ENCODE measurements at places on chromosomes 2 and 18. TPM values are rescaled to one million over a fixed set of nuclear protein-coding genes. Genes with fewer than 3 reads are reported as not detected.

FOSL2 gene
- total RNA-seq = 42.0 TPM

UCN gene
- 2.3 TPM for total RNA-seq

ATP6V1B1 gene
- total RNA-seq = not detected

- no peak for DNase-seq
Observed at GRCh38 chr2:62119311-62119974, 76.5 kb upstream of the B3GNT2 start.

DNA sequence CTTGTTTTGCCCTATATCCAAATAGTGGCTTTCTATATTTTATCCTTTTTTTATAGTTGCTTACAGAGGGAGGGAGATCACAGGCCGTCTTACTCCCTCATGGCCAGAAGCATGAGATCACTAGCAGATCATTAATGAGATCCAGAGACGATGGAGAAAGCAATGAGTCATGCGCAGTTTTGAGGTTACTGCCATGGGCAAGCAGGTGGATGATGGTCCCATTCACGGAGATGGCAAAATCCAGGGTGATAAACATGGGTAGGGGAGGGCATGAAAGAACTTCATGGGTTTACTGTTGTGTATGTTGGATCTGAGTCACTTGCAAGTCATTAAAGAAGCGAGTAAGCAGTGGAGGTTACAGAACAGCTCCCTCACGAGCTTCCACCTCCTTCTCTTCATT is 60.4 kb downstream of the C18orf63 start:
- DNase-seq = no peak

DNA sequence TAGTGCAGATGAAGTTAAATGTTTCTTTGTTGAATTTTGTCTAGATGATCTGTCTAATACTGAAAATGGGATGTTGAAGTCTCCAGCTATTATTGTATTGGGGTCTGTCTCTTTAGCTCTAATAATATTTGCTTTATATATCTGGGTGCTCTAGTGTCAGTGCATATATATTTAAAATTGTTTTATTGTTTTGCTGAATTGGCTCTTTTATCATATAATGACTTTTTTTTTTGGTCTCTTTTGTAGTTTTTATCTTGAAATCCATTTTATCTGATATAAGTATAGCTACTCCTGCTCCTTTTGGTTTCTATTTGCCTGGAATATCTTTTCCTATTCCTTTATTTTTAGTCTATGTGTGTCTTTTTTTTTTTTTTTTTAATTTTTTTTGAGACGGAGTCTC is 79.2 kb downstream of the COMMD1 start:
- no peak for DNase-seq

GRCh38 chr2:233447506-233448219 is 93.4 kb downstream of the DGKD start:
- DNase-seq = no peak

- DNase-seq = no peak
Observed at GRCh38 chr2:239581352-239581901, 180.6 kb upstream of the HDAC4 start.

DNA sequence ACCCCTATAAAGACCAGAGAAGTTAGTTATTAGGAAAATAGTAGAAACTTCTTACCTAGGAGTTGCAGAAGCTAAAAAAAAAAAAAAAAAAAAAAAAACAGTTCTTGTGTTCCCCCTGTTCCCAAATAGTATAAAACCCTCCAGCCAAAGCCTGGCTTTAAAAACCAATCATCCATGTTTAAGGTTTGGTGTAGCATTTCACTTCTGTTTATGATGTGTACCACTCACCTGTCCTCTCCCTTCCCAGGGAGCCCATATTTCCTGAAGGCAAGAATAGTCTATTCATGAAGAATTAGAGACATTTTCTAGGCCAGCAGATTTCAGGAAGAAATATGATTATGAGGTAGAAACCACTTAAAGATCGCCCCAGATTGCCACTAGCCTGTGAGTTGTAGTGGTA is 273.6 kb downstream of the SETBP1 start:
- no peak for DNase-seq

DNA sequence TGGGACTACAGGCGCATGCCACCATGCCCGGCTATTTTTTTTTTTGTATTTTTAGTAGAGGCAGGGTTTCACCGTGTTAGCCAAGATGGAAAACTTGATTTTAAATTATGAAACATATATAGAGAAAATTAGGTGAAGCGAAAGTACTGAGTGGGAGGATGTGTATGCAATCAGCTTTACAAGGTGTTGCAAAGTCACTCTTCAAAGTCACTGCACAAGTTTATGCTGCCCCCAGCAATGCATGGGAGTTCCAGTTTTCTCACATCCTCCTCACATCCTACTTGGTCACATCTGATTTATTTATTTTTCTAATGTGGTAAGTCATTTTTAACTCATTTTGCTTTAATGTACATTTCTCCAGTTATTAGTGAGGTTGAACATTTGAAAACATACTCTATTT is 49.2 kb upstream of the CHN1 start:
- no peak for DNase-seq

UPP2 gene
- total RNA-seq = not detected

SLC4A5 gene
- total RNA-seq = 15.1 TPM

- no peak for DNase-seq
Observed at GRCh38 chr2:151302404-151302803, 12.9 kb upstream of the NMI start.

DNA sequence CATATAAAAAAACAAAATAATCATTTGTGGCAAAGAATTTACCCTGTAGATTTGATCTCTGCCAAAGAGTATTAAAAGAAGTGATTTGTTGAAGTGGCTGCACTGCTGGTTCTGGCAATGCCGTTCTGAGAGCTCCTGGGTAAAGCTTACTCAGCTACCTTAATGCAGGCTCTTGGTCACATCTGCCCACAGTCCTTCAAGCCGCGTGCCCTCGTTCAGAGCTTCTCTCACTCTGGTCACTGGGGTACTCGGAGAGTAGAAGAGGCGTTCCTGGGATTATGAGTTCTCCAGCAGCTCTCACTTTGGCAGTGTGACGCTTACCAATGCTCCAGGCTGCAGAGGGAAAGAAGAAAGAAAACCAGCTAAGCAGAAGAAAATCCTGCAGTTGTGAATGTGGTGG is 57.9 kb downstream of the ACVR1 start:
- no peak for DNase-seq

DNA sequence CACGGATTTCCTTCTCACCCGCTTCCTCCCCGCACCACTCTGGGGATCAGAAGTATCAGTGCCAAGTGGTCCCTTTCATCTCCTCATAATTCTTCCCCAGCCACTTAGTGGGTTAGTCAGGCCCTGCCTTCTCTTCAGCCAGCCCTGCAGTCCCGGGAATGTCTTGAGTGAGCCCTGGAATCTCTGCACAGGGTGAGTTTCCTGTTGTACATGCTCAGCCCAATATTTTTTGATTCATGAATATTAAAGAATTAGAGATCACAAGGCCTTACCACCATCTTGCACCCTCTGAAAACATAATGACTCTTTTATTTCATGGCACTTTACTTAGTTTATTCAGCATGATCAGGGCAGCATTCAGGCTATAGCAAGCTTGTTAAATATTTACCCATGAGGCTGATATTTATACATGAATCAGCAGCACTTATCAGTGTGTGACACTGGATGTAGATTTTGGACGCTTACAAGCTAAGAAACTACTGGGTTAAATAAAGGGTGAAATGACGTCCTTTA is 159.4 kb upstream of the FOSL2 start:
- DNase-seq = no peak

SKOR2 gene
- not detected for total RNA-seq

CCBE1 gene
- 1.5 TPM for total RNA-seq

DNA sequence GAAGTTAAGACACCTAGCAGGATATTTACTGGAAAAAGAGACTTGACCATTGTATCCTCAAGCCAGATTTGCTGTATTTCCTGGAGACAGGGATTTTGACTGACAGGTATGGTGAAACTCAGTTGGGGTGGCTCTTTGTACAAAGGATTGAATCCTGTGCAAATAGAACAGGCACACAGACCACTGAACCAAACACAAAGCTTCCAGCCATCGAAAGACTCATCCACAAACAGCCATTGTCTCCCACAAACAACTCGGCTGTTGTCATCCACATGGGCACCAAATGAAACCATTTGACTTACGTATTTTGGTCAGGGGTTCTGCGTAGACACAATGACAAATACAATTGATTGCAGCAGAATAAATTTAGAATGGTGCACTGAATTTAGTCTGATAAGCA is 15.9 kb downstream of the RNF152 start:
- DNase-seq = no peak

DNA sequence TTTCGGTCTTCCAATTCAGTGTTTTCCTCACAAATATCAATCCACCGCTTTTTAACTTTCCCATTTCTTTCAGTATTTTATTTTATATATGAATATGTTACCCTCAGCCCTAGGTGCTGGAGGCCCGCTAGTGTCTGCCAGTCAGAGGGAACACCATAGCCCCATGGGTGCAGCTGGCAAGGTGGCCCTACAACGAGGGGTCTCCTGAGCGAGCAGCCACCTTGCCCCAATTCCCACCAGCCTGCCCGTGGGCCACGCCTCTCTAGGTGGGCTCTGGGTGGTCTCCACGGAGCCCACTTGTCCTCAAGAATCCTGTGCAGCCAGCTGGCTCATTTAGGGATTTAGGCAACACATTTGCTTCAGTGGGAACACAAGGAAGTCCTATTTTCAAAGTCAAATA is 72.5 kb upstream of the RGPD5 start:
- no peak for DNase-seq

GRCh38 chr2:228329282-228329681 is 147.8 kb upstream of the SPHKAP start:
- no peak for DNase-seq

DNA sequence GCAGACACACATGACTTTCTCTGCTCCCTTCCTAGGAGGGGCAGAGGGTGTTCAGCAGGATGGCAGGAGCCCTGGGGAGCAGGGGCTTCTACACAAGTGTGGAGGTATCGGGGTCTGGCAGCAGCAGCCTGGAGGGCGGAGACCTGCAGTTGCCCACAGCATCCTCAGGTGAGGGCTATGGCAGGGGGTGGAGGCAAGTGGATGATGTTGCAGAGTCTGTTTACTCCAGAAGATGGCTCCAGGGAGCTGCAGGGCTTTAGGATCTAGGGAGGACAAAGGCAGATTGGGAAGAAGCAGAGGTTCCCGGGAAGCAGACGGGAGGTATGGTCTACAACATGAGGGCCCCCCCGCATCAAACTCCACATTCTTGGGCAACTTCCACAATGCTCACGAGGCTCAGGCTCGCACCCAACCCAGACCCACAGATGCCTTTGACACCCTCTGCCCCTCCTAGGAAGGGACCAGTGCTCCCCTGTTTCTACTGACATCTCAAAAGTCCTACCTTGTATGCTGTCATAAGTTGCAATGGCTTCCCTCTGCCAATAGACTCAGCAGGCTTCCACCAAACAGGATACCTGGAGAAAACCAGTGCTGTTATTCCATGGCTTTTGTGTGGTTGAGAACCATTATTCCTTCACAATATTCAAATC is 12.0 kb upstream of the ATP6V1C2 start:
- DNase-seq = no peak

GRCh38 chr2:213818436-213818835 is 534.2 kb downstream of the SPAG16 start:
- DNase-seq = no peak

DNA sequence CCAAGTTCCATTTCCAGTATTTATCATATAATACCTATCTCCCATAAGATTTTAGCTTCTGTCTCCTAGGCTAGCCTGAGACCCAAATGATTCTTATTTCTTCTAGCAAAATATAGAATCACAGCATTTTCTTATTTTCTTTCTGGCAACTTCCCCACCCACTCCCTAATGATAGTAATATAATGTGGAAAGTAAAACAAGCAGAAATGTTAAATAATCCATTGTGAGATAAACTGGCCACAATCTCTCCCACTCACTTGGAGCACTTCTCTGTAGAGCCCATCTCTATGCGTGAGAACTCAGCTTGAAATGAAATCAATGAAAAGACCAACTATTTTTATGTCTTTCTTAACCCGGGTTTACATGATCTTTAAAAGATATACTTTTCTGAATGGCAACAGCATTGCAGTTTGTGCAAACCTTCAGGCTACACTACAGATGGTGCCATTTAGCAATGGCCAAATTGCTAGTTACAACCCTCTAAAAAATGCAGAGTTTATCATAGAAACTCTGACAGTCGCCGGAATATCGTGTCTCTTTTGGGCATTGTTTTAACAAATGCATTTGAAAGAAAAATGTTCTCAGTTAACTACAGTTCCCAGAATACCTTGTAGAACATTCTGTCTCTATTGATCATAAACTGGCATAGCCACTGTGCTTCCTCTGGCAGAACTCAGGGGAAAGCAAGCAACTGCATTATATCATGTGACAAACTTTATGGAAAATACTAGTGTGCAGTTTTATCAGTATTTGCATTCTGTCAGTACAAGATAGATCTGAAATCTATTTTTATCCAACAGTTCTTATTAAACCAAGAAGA is 1407.4 kb upstream of the ZEB2 start:
- no peak for DNase-seq

- DNase-seq = no peak
Observed at GRCh38 chr2:11642972-11643371, 27.0 kb downstream of the NTSR2 start.

CYB5A gene
- 44.8 TPM for total RNA-seq

FOXD4L1 gene
- total RNA-seq = not detected

- DNase-seq = no peak
Observed at GRCh38 chr2:28527196-28527595, 31.3 kb downstream of the PLB1 start.

TMEM247 gene
- total RNA-seq = not detected

TBR1 gene
- total RNA-seq = not detected

DNA sequence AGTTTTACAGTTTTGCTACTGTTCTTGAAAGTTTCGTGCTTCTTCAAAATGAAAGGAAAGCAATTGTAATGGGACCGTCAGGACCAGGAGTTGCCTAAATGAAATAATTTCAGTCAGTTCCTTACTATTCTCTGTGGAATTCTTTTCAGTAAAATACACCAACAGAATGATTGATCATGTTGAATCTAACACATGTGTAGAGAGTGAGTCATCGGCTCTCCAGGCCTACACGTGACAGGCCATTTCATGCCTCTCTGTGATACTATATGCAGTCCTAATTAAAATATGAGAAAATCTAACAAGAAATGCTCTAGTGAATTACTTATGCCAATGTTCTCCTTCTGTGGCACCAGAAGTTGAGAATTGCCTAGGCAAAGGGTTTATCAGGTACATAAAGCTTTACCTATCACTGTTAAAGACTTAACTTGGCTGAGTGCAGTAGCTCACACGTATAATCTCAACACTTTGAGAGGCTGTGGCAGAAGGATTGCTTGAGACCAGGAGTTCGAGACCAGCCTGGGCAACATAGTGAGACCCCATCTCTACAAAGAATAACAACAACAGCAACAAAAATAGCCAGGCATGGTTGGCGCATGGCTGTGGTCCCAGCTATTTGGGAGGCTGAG is 199.4 kb downstream of the LRRTM1 start:
- no peak for DNase-seq

- no peak for DNase-seq
Observed at GRCh38 chr2:149601141-149601796, 13.7 kb upstream of the MMADHC start.

All from uterus (tissue), 4 donors.